ENCODE measurements at places on chromosomes 3 and 15.

GRCh38 chr3:52892625-52893311, 4.6 kb downstream of the STIMATE start:
- no peak for DNase-seq

DNA sequence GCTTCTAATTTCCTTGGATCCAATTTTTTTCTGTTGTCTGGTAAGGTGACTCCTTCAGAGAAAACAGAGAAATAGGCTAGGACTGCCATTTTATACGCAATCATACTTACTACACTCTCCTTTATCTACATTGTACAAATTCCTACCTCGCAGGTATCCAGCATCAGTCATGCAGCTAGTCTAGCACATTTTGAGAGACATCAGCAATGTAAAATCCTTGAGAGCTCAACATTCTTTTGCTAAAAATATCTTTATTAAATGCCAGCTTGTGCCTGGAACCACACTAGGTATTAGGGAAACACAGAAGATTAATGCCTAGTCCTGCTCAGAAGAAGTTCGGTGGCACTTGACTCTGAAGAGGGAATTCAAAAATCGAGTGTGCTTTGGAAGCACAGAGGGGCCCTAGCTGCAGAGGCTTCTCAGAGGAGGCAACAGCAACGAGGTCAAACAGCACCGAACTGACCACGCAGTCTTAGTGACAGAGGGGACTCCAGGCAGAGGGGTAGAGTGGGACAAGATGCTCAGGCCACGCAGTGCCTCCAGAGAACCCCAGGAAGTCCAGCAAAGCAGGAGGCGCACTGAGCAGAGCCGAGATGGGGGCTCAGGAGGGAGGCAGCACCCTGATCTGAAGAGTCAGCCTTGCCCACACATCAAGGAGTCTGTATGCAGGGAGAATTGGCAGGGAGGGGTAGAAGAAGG, 3.5 kb downstream of the FAM174B start:
- no peak for DNase-seq

- no peak for DNase-seq
Measured at GRCh38 chr3:43410592-43410991, 124.3 kb downstream of the SNRK start.

DNA sequence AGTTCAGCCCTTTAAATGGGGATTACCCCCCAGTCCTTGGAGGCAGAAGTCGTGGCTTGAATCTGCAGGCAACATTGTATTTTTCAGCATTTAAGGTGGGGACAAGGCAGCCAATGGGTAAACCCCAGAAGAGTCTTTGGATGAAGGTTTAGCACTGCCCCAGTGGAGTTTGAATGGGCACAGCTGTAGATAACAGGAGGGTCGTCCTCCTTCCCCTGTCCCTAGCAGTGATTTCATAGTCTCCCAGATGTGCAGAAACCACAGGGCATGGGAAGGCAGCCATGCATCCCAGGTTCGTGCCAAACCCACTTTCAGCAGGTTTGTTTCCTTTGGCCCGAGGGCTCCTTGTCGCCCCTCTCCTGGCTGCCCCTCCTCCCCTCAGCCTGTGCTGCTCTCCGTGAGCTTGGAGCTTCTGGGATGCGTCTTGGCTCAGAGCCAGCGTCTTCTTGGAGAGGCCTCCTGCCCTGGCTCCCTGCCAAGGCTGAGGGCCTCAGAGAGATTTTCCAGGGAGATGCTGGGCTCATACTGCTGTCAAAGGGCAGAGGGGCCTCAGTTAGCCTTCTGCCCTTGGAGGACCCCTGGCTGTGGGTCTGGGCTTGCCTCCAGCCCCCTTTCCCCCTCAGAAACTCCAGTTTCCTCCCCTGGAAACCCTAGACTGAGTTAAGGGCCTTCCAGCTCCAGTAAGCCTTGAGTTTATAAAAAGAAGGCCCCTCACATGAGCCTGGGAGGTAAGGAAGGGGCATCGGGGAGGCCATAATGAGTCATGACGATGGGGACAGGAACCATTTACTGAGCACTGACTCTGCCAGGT, 48.9 kb upstream of the POLG start:
- peak; percentile 87 for DNase-seq

DNA sequence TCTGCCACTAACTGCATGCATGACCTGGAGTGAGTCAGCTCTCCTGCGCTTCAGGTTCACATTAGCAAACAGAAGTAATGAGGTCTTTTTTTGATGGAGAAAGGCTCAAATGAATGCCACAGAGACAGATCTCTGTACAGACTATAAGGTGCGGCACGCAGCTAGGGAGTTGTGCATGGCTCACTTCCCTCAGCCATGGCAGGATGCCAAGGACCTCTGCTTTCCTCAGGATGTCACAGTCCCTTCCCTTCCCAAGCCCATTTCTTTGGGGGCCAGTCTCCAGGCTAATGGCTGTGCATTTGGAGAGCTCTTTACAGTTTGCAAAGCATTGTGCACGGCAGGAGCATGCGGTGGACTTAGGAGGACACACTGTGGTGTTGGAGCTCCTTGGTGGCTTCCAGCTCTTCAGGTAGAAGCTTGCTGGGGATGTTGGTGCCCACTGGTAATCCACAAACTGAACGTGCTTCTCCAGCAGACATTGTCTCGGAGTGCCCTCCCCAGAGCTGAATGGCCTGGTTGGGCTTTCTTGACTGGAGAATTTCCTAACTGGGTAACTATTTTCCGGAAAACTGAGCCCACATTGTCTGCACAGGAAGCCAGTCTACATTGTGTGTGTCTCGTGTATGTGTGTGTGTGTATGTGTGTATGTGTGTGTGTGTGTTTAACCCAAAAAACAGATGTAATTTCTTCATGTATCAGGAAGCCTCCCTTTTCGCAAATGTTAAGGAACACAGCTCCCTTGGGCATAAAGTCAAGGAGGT, 172.5 kb upstream of the TLE3 start:
- DNase-seq: peak; percentile 86

- DNase-seq: peak; percentile 81
Measured at GRCh38 chr15:74635228-74635627, 19.6 kb downstream of the CLK3 start.

GRCh38 chr3:65716071-65716751, 322.5 kb downstream of the MAGI1 start:
- DNase-seq: no peak

DNA sequence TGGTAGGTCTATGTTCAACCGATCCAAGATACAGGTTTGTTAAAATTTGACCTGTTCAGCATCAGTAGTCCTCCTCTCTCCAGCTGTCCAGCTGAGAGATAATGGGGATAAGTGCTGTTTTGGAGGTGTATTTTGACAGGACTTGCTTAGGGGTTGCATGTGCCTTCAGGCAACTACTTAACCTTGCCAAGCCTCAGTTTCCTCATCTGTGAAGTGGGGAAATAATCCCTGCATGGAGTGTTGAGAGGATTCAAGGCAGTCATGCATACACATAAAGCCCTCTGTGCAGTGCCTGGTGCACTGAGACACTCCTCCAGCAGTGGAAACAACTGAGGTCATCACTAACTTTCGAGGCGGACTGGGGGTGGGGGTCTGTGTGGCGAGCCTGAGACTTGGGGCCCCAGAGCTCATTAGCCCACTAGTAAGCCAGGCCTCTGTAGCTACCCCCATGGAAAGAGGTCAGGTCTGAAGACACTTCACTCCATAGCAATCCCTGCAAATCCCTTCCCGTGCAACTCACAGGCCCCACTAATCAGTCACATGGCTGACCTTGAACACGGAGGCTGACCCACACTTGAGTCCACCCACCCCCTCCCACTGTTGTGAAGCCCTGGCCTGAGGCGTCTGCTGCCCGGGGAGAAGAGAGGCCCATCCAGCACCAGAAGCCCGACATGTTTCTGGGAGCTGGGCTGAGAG, 25.9 kb upstream of the SLC6A6 start:
- no peak for DNase-seq

- no peak for DNase-seq
Measured at GRCh38 chr15:59657635-59658125, 365 bp upstream of the GTF2A2 start.

GRCh38 chr3:60752809-60753208, 498.4 kb downstream of the FHIT start:
- DNase-seq: no peak

- peak; percentile 82 for DNase-seq
Measured at GRCh38 chr15:74768099-74768770, 13.6 kb upstream of the CSK start.

DNA sequence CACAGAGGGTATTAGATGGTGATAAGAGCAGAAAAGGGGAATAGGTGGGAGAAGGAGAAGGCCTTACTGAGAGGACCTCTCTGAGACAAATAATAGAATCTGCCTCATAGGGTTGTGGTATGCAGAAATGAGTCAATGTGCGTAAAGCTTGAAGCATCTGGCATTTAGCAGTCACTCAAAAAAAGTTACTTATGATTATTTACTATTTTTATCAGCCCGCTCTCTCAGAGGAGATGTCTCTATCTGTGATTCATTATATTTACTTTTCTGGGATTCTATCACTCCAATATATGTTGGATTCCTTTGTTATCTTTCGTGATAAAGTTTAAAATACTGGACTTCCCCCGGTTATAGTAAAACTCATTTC, 4.6 kb upstream of the TM4SF1 start:
- no peak for DNase-seq

DNA sequence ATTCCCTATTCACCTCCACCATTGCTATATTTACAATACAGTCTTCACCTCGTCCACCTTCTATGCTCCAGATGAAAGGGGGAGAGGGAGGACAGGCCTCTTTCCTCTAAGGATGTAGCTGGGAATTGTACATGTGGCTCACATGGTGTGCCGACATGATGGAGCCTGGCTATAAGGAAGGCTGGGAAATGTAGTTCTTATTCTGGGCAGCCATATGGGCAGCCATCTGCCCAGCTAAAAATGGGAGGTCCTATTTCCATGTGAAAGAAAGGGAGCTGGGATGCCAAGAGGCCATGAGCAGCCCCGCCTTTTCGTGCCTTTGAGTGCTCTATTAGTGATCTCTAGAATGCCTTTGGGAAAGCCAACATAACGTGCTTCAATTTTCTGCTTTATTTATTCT, 27.1 kb upstream of the MGLL start:
- DNase-seq: no peak

DNA sequence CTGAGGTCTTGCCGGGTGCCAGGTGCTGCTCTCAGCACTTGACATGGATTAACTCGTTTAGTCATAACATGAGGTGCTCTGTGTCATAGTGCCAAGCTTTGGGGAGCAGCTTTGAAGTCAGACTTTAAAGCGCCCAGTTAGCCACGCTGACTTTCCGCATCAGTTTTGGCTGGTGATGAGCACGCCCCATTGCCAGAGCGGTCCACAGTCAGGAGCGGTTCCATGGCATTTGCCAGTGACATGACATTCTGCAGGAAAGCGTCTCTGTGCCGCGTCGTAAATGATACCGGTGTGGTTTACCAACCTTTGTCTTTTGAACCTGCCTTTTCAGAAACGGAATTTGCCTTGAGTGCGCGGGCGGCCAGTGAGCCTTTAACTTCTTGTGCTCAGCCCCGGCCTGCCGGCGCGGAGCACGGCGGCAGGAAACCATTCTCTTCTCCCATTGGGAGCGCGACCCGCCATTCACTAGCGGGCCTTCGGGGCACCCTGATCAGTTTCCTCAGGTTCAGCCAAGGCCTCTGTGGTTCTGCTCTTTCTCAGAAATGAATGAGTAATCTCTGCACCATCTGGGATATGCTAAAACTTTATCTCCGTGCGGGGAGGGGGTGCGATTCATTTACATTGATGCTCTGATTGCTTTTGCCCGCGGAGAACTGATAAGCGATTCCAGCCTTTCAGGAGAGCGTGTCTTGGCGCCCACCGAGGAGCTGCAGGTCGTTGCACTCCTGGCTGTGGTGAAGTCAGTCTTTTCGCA, 1.7 kb upstream of the SLC2A2 start:
- peak; percentile 77 for DNase-seq

DNA sequence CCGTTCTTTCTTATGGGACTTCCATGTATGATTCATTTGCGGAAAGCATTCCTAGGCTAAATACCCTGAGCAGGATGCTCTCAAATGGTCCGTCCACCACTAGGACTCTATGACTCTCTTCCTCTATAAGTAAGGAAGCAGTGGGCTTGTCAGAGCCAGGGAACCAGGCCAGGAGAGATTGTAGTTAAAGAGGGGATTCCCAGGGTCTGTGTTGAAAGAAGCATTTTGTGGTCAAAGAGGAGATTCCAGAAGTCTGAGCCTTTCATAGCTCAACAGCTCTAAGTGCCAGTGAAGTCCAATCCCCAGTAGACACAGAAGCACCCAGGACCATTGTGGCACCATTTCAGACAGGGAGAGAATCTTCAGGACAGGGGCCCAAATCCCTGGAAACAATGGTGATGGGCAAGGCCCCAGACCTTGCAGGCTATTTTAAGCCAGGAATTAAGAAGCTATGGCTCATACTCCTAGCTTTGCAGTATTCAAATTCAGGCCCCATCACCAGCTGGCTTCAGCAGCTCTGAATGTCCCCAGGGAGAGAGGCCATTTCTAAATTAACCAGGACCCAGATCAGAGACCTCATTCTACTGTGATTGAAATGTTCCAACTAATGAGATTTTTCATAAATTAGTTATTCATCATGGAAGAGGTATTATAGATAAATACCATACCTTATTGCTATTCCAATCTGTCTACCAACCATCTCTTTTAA, 81.7 kb downstream of the CD47 start:
- no peak for DNase-seq

- no peak for DNase-seq
Measured at GRCh38 chr15:66997212-66997611, 68.2 kb upstream of the SMAD3 start.

GRCh38 chr15:42106288-42106687, 11.9 kb upstream of the PLA2G4D start:
- DNase-seq: no peak

GRCh38 chr3:140924097-140924873, 17.4 kb upstream of the SLC25A36 start:
- DNase-seq: no peak

- DNase-seq: no peak
Measured at GRCh38 chr15:25366058-25366457, 72.8 kb downstream of the UBE3A start.

- peak; percentile 9 for DNase-seq
Measured at GRCh38 chr15:62021991-62022600, 38.2 kb downstream of the VPS13C start.

DNA sequence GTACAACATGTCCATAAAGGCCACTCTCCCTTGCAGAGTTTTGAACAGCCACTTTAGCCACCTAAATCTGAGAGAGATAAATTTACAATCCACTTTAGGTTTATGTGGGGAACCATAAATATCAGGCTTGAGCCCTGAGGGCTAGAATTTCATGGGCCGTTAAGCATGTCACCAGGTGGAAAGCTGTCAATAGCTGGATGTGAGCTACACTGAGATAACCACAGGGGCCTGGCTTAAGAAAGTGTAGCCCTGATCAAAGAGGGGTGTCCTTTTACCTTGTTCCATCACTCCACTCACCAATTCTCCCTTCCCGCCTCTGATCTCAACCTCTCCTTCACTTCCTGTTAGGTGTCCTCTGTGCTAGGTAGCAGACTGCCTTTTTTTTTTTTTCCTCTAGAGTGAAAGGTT, 172.8 kb upstream of the ICE2 start:
- DNase-seq: peak; percentile 87
